ENCODE measurements at places on chromosomes 3 and 15. TPM values are rescaled to one million over a fixed set of nuclear protein-coding genes. Genes with fewer than 3 reads are reported as not detected.

DNA sequence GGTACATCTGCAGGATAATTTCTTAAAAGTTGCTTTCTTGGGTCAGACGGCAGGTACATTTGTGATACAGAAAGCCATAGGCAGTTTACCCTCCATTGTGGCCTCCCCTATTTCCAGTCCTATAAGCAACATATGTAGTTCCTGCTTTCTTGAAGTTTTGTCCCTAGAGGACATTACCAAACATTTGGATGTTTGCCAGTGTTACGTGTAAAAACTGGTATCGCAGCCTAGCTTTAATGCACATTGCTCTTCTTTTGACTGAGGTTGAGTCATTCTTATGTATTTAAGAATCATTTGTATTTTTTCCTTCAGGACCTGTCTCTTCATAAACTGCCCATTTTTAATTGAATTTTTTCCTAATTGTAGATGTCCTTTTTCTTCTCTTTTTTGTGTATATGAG is 114.3 kb downstream of the DIPK2A start:
- no peak for DNase-seq

GRCh38 chr3:79551997-79552396 is 215.8 kb downstream of the ROBO1 start:
- no peak for DNase-seq

GRCh38 chr3:155908086-155908485 is 37.6 kb downstream of the GMPS start:
- no peak for DNase-seq

- DNase-seq: no peak
These were observed 66.7 kb downstream of the BBX start for GRCh38 chr3:107589454-107589853.

DNA sequence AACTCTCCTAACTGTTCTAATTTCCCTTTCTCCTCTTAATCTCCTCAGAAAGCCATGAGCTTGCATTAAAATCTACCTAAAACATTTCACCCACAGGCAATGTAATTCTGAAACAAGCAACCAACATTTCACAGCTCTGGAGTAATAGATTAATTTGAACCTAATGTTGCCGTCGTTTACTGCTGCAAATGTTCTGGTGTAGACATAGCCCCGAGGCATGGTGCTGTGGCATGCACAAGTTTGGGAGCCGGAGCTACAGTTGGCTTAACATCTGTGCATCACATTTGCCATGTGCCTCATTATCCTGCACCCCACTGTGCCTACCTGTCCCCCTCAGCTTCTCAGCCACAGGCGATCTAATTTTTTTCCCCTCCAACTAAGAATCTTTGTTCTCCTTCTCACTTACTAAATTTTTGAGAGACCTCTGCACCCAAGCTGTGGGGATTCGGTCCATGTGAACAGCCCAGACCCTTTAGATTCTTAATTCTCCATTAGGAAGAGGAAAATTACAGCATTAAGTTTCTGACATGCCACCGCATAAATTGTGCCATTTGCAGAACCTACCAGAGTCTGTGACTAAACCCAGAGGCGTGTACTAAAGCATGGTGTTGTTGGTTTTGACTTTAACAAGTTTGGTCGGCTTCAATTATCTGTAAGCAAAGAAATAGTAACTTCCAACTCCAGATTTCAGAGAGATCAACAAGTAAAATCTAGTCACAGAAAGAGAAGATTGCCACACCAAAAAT is 419.2 kb downstream of the MECOM start:
- peak; percentile 9 for DNase-seq

GRCh38 chr3:36403661-36404060 is 23.4 kb downstream of the STAC start:
- no peak for DNase-seq

- DNase-seq: peak; percentile 76
These were observed 19.9 kb downstream of the NDUFB4 start for GRCh38 chr3:120615847-120616609.

- no peak for DNase-seq
These were observed 38.4 kb downstream of the CMC1 start for GRCh38 chr3:28279770-28280169.

DNA sequence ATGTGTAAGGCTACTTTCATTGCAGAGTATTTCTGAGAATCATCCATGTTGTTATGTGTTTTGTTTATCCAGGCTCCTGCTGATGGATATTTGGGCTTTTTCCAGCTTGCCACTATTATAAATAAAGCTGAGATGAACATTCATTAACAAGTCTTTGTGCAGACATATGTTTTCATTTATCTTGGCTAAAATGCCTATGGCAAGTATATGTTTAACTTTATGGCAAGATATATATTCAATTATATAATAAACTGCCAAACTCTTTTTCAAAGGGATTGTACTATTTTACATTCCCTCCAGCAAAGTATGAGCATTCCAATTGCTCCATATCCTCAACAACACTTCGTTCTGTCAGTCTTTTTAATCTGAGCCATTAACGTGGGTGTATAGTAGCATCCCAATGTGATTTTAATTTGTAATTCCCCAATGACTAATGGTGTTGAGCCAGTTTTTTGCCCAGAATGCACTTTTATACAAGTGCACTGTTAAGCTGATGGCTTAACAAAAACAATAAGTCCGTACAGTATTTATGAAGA is 452.4 kb downstream of the SHQ1 start:
- no peak for DNase-seq

Gene UBAP1L
- total RNA-seq: 0.06 TPM

DNA sequence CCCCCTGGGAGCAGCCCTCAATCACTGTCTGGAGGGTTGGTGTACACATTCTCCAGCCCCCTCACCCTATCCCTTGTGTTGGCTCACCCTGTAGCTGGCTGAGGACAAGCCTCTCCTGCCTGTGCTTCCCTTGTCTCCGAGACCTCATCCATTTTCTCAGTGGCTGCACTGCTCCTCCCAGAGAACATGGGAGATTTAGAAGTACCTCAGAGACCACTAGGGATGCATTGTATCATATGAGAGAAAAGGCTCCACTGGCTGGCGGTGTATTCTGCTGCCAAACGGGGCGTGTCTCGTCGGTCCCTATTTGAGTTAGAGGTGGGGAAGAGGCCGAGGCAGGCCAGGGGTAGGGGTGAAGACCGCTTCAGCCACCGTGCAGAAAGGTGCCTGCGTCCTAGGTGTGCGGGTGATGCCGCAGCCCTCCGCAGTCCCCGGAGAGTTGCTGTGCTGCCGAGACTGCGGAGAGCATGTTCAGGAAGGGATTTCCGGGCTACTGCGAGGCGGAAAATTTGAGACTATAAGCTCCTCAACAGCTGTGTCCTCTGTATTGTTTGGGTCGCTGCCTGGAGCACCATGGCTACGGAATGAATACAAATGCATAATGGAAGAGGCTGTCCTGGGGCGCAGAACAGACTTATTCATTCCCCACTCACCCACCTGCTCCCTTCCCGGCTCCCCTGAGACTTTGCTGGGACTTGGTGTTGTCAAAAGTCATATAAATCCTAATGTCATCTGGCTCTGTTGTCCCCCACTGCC is 43.8 kb downstream of the SPSB4 start:
- peak; percentile 63 for DNase-seq

- no peak for DNase-seq
These were observed 49.4 kb upstream of the MAGEF1 start for GRCh38 chr3:184761075-184761841.

- DNase-seq: no peak
These were observed 317.3 kb upstream of the WNT5A start for GRCh38 chr3:55804170-55805095.

DNA sequence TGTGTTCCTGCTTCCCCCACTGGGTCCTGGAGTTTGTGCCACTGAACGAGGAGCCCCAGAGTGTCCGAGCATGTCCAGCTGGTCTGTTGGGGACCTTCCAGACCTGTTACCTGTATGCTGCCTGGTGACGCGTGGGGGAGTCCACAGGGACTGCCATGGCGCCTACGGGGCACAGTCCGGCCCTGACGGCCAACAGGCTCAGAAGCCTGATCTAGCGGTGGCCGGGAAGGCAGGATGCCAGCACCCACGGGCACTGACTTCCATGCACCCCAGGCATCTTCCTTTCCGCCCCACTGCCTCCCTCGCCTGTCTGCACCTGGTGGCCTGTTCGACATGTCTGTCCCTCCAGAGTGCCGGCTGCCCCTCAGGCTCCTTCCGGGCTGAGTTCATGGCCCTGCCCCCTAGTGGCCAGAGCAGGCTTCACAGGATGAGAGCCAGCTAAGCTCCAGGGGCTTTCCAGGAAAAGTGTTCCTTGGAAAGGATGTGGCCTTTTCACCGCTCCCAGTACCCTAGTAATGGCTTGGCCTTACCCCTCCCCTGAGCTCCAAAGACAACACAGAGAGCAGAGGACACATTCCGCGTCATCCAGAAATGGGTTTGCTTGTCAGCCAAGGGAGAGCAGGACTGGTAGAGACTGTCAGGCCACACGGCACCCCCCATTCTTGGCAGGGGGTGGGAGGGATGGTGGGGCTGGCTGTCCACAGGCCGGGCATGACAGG is 35.7 kb downstream of the NGRN start:
- DNase-seq: peak; percentile 75

GRCh38 chr15:40358471-40359353 is 693 bp downstream of the DISP2 start:
- DNase-seq: peak; percentile 49

Gene ZNF280D
- 17.7 TPM for total RNA-seq

DNA sequence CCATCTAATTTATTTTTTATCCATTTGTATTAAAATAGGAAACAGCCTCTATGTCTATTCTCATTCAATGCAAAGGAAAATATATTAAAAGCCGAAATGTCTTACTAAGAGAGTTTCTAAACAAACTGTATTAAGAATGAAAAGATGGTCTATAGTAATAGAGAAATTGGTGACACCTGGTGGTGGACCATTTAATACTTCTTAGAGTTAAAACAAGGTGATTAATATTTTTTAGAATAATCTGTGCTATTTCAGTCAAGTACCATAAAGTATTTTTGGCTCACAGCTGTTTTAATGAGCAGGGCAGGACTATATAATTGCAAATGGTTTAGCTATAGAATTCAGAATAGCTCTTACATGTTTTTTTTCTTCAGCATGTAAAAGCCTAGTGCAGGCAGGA is 55.7 kb downstream of the SYNPR start:
- no peak for DNase-seq

DNA sequence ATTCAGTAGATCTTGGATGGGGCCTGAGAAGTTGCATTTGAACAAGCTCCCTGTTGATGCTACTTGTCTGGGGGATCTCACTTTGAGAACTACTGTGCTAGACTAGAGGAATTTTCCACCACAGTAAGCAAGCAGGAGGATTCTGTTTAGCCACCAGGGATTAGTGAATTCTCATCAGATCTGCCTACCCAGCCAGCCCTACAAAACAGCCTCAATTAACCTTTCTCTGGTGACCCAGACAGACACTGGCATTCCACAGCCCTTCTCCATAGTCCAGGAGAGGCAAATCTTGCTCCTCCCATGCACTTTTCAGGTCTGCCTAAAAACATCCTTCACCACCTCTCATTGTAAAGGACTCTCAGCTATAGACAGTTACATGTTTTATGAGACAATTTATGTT is 16.7 kb upstream of the MYH15 start:
- no peak for DNase-seq

DNA sequence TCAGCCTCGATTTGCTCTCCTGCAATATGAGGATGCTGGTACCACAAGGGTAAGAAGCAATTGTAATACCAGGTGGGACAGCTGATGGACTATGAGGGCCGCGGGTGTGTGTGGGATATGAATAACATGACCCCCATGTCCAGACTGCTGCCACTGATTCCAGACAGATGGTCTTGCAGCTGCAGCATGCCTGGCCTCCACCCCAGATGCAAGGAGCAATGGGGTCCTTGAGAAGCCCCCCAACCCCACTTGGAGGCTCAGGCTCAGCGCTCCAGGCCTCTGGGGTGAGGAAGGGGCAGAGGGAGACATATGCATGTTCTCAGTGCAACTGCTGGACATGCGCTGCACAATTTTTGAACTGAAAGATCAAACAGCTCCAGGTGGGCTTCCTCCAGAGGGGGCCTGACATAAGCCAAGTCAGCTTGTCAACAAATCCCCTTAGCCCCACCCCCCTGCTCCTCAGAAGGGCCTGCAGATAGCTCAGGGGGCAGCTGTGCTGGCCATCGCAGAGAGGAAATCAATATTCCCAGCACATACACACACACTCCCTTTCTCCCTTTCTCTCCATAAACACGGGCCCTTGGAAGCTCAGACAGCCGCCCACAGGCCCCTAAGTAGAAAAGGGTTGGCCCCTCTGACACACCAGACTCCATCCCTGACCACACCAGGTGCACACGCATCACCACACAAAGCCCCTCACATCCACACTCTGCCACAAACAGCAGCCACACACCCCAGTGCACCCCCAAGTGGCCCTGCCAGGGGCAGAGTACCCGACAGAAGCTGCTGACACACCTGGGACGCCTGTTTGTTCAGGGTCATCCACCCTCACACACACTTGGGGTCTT is 107.0 kb downstream of the IQSEC1 start:
- no peak for DNase-seq

GRCh38 chr15:51185213-51186159 is 90.8 kb upstream of the TNFAIP8L3 start:
- DNase-seq: no peak

DNA sequence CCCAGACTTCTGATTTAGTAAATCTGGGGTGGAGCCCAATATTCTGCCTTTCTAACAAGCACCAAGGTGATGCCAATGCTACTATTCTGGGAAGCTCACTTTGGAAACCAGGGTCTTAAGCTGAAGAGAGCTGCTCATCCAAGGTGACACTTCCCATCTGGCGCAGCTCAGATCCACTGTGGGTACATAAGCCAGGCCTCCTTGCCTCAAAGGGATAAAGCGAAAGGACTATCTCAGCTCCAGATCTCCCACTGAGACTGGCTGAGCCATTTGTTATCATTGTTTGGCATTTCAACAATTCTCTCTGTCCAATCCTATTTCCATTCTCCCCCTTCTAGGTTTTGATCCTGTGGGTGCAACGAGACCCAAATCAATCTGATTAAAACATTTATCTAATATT is 323.8 kb downstream of the GBE1 start:
- no peak for DNase-seq

Gene TICRR
- total RNA-seq: 10.0 TPM

GRCh38 chr3:187025656-187026316 is 95.5 kb downstream of the ST6GAL1 start:
- DNase-seq: no peak

DNA sequence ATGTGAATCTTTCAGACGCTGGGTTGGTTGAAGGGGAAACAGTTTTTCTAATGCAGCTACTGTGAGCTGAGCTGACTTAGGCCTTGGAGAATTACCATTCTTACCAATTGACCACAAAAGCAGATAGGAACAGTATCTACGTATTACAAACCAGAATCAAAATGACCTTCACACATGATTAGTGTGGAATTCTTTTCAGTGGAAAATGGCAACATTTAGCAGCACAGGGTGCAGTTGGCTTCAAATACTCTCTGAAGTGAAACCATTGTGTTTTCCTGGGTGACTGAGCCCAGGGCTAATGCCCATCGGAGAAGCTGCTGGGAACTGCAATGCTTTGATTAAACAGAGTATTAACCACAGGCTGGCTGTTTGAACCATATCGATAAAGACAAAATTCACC is 40.2 kb upstream of the GOLGA8J start:
- DNase-seq: peak; percentile 6

Gene P2RY12
- not detected for total RNA-seq

DNA sequence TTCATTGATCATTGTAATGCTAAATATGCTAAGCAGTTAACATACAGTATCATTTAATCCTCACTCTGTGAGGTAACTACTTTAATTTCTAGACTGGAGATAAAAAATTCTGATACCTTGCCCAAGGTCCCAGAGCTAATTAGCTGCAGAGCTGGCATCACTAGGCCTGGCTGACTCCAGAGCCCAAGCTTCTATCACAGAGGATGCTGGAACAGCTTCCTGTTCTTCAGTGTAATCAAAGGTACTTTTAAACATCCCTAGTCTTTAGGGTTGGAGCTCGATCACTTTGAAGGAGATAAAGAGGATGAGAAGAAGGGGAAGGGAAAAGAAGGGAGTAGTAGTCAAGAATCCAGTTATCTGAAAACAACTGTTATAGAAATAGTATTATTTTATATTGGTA is 37.1 kb upstream of the BOC start:
- DNase-seq: no peak
